Stomach (tissue), 19 donors: ENCODE measurements at places on chromosomes 13 and 19. TPM values are rescaled to one million over a fixed set of nuclear protein-coding genes. Genes with fewer than 3 reads are reported as not detected.

The ZNF99 gene
- not detected for total RNA-seq

The ZNF813 gene
- 1.4 TPM for total RNA-seq

The SIAH3 gene
- total RNA-seq = not detected

The TUBB4A gene
- total RNA-seq = 1.1 TPM

The ASF1B gene
- 120 TPM for total RNA-seq

The CYP2A6 gene
- not detected for total RNA-seq

The SYCN gene
- not detected for total RNA-seq

The ZNF625 gene
- total RNA-seq = not detected

The KLK3 gene
- total RNA-seq = not detected

The SETDB2 gene
- 18.4 TPM for total RNA-seq

The ZNF714 gene
- total RNA-seq = 3.2 TPM

The OR10H5 gene
- total RNA-seq = not detected
